Spinal cord (tissue), 10 donors: ENCODE measurements at places on chromosomes 1 and 21.

DNA sequence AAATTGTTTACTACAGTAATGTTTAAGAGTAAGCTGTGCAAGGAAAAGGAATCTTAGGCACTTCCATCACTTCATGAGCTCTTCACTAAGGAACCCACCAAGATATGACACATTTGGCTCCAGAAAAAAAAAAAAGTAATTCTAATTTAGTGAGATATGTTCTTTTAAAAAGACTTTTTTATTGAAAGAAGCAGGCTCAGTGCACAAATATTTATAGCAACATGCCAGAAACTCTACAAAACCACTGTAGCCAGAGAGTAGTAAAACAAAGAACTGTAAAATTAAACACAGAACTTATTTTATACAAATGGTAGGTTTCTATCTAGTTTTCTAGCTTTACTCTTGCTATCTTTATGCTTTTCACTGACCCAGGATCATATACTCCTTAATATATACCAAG lies 434.6 kb upstream of the ADGRL2 start:
- DNase-seq: no peak

DNA sequence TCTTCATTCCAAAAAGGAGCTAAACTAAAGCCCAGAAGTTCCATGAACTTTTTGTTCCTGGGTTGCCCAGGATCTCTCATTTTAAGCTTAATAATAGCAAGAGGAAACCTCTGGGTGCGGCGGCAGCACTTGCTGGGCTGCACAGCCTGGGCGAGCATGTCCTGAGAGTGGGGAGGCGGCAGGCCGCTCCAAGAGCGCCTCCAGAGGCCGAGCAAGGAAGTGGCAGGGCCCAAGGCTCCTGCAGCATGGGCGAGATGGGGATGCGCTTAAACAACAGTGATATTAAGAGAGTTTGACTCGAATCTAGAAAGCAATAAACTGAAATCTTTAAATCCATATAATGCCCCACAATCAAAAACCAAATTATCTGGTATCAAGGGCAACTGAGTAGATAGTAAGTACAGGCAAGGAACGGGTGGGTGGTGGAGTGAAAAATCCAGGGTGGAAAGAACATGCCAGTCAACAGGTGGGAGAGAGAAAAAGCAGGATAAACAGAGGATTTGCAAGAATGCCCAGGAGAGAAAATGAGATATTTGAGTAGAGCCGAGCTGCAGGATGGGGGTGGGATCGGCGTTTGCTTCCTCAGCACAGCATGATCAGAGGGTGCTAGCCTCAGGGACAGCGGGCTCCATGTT lies 14.1 kb upstream of the TNR start:
- DNase-seq: no peak

- no peak for DNase-seq
Measured at GRCh38 chr1:169563019-169563615, 23.2 kb downstream of the F5 start.

GRCh38 chr1:58908561-58909560 lies 125.0 kb upstream of the JUN start:
- no peak for DNase-seq

DNA sequence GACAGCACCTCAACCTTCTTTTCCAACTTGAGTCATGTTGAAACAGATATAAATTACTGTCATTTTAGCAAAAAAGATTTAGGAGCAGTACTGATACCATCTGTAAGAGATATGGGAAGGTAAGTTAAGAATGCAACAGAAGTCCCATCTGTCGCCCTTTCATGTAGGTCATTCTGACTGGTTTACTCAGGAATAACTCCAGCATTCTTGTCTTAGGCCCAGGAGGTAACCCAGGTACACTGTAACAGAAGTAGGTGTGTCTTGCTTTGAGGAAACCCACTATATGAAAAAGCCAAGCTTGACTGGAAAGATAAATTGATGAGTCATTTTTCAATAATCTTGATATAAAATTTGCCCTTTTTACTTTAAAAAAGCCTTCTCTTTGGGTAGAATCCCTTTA lies 35.4 kb downstream of the PGM1 start:
- no peak for DNase-seq

DNA sequence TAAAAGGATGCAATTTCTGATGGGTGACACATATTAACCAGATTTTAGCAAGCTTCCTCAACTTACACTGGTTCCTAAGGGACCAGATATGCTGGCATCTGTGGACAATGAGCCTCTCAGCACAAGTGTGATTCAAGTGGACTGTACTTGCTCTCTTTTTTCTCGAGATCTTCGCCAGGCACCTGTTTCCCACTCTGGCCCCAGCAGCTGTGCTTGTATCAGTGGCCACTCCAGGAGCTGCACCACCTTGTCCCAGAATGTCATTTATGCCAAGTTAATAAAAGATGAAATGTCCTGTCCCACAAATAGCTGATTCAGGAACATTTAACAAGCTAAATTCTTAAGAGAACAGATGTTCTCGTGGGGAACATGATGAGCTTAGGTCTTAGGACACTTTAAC lies 14.6 kb downstream of the C1orf198 start:
- DNase-seq: no peak

- no peak for DNase-seq
Measured at GRCh38 chr21:33360281-33360680, 35.5 kb downstream of the IFNAR1 start.

GRCh38 chr1:162471290-162471853 lies 26.2 kb upstream of the UHMK1 start:
- no peak for DNase-seq

GRCh38 chr1:58156831-58157230 lies 389.7 kb downstream of the OMA1 start:
- DNase-seq: no peak

GRCh38 chr1:162383516-162383915 lies 2.0 kb downstream of the C1orf226 start:
- no peak for DNase-seq

DNA sequence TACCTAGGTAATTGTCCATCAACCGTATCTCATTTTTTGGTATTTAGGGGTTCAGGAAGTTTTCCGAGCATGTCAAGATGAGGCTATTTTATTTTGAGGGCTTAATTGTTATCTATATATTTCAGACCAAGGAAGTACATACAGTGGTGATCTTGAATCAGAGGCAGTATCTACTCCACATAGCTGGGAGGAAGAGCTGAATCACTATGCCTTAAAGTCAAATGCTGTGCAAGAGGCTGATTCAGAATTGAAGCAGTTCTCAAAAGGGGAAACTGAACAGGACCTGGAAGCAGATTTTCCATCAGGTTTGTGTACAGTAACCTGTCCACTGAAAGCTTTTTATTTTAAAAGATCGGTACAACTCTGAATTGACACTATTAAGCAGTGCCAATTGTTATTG lies 130.2 kb downstream of the ZMYM4 start:
- no peak for DNase-seq

- DNase-seq: no peak
Measured at GRCh38 chr1:205918955-205919746, 24.1 kb downstream of the SLC26A9 start.

GRCh38 chr1:23947366-23947765 lies 12.3 kb upstream of the PNRC2 start:
- no peak for DNase-seq

- no peak for DNase-seq
Measured at GRCh38 chr1:61447106-61447967, 277.6 kb downstream of the TM2D1 start.

DNA sequence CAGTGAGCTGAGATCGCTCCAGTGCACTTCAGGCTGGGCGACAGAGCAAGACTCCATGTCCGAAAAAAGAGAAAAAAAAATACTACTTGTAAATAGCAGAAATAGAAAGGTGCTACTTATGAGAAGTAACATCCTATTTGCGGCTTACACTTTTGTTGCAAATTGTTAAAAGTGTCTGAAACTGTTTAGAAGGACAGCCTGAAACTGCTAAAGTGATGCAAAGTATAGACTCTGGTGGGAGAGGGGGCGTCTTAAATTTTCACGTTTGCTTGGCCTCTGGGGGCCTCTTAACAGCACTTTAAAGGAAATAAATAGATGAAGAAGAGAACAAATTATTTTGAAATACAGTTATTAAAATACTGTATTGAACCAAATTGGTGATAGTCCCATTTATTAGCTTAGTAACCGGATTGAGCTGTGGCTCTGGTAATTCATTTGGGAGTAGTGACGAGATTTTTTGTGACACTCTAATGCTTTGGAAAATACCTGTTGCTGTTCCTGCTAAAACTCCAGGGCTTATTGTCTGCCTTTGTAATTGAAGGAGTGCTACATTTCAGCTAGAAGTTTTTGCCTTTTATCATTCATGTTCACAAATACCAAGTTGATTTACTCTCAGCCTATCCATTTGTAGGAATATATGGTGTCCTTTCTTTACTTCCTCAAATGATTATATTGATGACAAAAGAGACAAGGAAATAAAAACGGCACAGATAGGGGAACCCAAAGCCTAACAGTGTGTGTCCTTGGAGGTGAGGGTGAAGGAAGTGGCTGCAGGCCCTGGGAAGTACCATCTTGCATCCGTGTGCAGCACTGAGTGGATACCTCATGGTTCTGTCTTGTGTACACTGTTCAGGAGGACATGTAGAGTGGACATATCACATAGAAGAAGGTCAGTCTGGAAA lies 6.2 kb downstream of the PKNOX1 start:
- no peak for DNase-seq

- no peak for DNase-seq
Measured at GRCh38 chr1:76577525-76578185, 289.6 kb upstream of the ST6GALNAC5 start.

DNA sequence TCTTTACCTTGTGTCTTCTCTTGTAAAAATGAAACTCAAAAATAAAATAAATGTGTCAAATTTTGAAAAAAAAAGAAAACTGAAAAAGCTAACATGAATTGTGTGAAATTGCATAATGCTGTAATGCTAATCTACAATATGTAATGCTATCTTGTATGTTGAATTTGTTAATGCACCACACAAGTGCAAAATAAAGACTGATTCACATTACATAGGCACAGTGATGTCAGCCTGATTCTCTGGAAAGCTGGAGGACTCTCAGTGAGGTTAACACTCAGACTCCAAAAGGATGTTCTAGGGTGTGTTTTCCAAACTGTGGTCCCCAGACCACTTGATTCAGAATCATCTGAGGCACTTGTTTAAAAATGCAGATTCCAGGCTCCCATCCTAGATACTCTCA lies 25.6 kb downstream of the SYT11 start:
- no peak for DNase-seq

GRCh38 chr1:6624710-6625583 lies at the start of gene THAP3:
Gene THAP3, plus strand, starts transcription at chr1:6624868. Its CDS starts 351 bp downstream, at chr1:6625219.
- peak; percentile 95 for DNase-seq

GRCh38 chr1:24003331-24003972 lies 23.3 kb upstream of the SRSF10 start:
- no peak for DNase-seq

GRCh38 chr1:168408884-168409283 lies 128.2 kb downstream of the TBX19 start:
- DNase-seq: no peak

GRCh38 chr1:20282533-20282932 lies 8.1 kb upstream of the VWA5B1 start:
- no peak for DNase-seq

DNA sequence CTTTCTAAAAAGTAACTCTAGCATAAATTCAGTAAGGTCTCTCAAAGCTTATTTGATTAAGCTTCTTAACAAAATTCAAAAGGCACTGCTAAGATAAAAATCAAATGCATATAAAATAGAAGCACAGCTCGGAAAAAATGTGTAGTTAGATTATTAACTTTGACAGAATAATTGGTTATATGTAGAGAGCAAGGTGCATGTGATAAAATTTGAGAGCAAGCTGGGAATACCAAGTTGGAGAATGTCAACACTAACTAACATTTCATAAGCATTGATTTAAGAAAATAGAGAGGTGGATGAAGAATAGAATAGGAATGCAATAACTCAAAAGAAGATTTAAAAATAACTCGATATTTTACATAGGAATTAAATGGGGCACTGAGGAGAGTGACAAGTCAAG lies 204.5 kb upstream of the GREM2 start:
- DNase-seq: no peak

- DNase-seq: peak; percentile 15
Measured at GRCh38 chr21:30044447-30045064, 104.8 kb upstream of the GRIK1 start.

GRCh38 chr1:19825298-19825697 lies 10.2 kb upstream of the RNF186 start:
- DNase-seq: no peak

DNA sequence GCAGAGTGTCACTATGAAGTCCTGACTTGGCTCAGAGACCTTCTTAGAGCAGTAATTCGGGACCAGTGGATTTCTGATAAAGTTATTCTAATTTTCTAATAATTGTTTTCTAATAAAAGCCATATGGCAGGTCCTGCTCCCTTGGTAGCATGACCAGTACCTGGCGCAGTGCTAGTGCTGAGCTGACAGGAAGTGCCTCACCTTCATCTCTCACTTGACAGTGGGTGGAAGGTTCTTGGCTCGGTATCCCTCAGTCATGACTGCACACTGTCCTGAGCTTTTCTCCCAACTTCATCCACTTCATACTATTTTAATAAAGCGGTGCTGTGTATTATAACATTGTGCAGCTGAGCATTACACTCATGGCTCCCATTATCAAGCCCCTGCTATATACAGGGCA lies 14.1 kb downstream of the VANGL1 start:
- DNase-seq: no peak

DNA sequence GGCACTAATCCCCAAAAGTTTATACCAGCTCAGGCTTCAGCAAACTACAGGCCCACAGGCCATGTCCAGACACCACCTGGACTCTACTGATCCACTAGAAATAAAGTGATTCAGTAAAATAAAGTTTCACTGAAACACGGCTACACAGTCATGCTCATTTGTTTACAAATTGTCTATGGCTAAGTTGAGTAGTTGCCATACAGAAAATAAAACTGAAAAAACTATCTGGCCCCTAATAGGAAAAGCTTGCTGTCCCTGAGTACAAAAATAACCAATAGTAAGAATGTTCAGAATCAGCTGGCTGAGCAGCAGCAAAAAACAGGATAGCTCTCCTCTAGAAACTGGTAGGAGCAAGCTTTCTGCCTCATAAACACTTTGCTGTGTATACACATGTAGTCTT lies 221.5 kb downstream of the RERE start:
- no peak for DNase-seq

GRCh38 chr1:194512957-194513356 lies 1326.5 kb upstream of the B3GALT2 start:
- no peak for DNase-seq

DNA sequence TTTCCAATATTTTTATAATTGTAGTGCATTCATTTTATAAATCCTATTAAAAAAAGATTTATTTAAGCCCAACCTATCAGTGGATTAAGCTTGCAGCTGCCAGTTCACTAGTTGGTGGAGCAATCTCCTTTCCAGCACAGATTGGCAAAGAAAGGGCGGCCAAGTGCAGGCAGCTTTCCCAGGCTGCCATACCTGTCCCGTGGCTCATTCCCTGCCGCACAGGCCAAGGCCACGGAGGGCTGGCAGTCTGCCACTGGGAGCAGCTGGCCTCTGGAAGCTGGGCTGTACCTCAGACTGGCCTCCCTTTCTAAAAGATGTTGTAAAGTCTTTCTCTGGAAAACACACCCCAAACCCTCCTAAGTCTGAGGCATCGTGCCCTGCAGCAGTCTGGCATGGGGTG lies 74.2 kb downstream of the SIM2 start:
- no peak for DNase-seq

DNA sequence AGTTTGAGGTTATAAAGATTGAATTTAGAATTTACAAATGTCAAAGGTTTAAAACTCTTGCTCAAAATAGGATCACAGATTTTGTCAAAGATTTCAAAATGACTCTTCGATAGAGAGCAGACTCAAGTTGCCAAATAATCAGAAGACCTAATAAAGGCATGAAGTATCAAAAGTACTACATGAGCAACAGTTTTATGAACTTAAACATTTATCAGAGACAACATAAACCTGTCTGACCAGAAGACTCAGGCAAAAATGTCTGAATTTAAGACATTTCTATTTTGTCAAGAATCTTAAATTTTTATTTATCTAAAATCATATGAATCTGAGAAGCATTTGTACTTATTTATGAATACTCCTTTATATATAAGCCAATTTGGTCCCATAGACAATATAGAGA lies 330.9 kb downstream of the PTPRU start:
- no peak for DNase-seq
